Stimulated activated CD8-positive, alpha-beta memory T cell treated with anti-CD3 and anti-CD28 coated beads, Interleukin-4, amount 100 ng/mL, for 1 hour (primary cell): ENCODE measurements at places on chromosomes 4 and X.

DNA sequence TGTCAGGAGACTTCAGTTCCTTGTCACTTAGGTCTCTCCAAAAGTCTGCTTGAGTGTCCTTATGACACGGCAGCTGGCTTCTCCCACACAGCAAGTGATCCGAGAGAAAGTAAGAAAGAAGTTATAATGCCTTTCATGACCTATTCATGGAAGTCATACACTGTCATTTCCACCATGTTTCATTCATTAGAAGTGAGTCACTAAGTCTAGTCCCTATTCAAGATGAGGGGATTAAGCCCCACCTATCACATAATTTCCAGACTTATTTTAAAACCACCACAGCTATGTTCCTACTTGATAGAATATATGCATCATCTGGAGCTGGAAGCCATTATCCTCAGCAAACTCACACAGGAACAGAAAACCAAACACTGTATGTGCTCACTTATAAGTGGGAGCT lies 25.2 kb upstream of the COL25A1 start:
- no peak for DNase-seq

DNA sequence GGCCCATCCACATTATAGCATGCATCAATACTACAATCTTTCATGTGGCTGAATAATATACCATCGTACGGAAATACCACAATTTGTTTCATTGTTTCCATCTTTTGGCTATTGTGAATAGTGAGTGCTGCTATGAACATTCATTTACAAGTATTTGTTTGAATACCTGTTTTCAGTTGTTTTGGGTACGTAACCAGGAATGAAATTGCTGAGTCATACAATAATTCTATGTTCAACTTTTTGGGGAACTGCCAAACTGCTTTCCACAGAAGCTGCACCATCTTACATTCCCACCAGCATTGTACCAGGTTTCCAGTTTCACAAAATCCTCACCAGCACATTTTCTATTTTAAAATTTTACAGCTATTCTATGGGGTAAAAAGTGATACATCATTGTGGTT lies 28.5 kb upstream of the MANBA start:
- no peak for DNase-seq

DNA sequence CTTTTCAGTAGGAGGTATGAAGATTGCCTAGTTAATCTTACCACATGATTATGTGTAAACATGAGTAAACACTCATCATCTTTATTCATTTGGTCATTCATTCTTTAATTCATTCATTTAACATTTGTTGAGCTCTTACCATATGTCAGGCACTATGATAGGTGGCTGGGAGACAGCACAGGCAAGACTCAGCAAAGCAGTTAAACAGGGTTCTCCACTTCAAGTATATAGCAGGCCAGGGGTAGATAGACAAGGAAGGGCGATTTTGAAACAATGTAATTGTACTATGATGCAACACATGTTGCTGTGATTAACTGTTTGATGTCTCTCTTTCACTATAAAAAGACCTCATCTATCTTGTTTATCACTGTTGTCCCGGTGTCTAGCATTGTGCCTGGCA lies 84.3 kb upstream of the GPR101 start:
- DNase-seq, result no peak

DNA sequence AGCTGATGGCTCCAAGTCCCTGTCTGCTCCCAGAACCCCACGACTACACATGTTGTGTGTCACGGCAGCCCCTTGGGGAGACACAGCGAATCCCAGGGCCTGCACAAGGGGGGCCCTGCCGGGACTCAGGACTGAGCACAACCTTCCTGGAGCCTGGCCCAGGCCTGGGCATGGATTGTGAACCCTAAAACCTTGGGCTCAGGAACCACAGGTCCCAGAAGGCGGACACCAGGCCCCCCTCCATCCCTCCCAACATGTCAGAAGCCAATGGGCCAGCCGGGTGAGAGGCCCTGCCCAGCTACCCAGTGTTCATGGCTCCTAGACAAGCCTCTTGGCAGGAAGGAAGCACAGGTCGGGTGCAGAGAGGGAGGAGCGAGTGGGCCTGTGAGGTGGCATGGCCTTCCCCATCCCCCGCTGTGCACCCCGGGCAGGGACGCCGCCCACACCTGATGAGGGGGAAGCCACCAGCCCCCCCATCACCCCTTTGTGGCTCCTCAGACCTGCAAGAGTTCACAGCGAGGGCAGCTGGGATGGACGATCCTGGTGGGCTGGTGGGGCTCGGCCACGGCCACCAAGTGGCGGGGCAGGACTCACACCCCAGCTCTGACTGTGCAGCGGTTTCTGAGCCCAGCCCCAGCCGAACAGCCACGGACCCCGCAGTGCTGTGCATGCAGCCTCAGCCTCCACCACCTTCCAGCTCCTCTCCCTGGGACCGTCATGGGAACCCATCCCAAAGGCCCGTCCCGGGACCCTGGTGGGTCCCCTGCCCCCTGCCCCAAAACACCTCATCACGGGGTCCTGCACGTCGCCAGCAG lies 3.7 kb downstream of the PDE6B start:
- DNase-seq, result no peak

DNA sequence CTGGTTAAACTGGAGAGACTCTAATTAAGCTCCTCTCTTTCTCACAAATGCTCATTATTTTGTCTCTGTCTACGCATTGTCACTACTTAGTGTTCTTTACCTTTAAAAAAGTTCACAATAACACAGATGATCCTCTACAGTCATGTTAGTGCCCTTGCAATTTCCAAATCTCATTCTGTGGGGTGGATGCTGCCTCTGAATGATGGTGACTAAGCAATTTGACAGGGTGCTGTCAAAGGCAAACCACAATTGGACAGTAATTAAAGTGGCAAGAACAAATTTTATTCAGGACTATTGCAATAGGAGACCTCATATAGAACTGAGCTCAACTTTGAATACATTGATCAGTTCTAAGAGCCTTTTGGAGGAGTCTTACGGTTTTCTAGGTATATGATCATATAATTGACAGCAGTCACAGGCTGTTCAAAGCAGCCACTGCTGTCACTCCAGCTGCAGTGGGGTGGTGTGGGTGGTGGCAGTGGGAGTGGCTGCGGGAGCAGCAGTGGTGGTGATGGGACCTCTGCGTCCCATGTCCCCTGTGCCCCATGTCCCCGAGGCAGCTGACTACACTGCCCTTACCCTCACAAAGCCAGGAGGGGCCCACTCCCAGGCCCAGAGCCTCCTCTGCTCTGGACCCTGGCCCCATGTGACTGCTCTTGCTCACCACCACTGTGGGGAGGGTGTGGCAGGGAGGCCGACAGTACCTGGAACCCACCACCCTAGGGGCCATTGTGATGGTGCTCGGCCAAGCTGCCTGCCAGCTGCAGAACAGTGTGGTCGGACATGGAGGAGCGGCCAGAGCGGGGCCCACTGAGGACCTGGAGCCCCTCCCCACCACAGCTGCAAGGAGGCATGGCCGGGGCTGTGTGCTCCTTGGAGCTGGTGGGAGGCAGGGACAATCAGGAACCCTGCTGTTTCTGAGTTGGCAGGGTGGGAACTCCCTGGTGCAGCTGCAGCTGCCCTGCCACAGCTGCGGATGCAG lies 30.4 kb upstream of the PAGE1 start:
- no peak for DNase-seq

DNA sequence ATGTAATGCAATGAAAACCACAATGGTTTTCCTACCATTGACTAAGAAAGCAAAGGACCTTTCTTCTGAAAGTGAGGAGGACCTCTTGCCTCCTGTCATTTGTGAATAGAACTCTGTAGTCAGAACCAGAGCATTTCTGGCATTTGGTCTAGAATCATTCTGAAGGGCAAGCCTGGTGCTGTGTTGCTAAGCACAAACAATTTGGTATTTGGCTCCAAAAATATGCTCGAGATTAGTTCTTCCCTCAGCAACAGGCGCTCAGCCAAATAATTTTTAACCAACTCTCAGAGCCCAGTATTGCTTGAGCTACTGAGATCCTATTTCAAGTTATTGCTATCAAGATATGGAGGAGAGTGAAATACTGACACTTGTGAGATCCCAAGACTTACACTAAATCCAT lies 71.0 kb downstream of the SNCA start:
- no peak for DNase-seq

GRCh38 chr4:181776264-181777054 lies 466.7 kb upstream of the TENM3 start:
- DNase-seq, result no peak

DNA sequence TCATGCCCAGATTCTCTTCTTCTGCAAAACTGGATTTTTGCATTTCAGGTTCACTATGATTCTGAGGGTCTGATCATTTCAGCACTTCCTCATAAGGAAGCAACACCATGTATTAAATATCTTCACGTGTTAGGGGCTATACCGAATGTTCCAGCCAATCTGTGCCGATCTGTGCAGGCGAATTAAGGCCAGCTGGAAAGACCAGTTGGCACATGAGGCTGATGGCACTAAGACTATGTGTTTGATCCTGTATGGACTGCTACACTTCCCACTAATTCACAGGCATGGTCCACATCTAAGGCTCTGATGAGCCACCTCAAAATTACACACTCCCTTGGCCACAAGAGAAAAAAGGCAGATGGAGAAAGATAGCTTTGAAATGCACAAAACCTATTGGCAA lies 28.8 kb downstream of the KDR start:
- no peak for DNase-seq

DNA sequence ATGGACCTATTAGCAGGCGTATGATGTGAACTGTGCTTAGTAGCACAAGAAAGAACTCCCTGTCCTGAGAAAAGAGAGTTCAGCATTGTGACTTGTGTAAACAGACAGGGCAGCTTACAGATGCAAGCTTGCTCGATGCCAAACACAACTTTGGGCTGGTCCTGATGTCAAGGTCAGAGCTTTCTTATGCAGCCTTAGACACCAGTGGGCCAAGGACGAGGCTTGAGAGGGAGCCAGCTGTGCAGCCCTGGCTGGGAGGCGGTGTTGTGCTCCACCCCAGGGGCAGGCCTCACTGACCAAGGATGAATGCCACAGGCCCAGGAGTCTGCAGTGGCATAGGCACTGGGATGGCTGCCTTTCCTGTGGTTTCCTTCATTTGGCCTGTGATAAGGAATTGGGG lies 35.4 kb downstream of the JADE1 start:
- DNase-seq, result no peak

- DNase-seq, result no peak
Measured at GRCh38 chr4:128006592-128006991, 41.4 kb downstream of the ABHD18 start.

DNA sequence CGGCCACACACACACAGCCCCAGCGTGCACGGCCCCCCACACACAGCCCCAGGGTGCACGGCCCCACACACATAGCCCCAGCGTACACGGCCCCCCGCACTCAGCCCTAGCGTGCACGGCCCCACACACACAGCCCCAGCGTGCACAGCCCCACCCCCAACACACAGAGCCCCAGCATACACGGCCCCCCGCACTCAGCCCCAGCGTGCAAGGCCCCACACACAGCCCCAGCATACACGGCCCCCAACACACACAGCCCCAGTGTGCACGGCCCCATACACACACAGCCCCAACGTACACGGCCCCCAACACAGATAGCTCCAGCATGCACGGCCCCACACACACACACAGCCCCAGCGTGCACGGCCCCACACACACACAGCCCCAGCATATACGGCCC lies 17.6 kb downstream of the GAK start:
- DNase-seq, result no peak

DNA sequence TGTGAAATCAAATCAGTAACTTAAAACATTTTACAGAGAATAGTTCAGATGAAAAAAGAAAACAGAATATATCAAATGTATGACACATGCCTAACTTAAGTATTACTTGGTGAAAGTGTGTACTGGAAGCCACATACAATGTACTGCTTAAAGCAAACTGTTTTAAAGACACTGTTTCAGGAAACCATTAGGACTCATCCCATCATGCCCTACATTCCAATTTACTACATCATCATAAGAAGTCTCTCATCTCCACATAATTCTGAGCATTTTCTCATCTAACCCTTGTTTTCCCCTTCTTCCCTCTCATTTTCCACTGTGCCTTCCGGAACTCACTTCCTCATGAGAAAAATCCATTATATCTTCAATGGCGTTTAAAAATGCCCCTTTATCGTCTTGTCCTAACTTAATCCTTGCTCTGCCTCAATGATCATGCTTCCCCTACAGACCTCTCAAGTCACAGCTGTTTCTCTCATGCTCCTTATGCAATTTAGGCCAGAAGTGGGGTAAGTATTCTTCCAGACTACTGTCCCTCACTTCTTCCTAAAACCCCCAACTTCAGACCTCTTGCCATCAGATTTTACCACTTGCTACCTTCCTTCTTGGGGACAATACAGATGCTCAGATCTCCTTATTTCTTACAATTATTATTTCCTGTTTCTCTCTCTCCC lies 26.8 kb upstream of the FGF5 start:
- no peak for DNase-seq

- DNase-seq, result no peak
Measured at GRCh38 chr4:44961001-44961755, 234.8 kb upstream of the GNPDA2 start.

DNA sequence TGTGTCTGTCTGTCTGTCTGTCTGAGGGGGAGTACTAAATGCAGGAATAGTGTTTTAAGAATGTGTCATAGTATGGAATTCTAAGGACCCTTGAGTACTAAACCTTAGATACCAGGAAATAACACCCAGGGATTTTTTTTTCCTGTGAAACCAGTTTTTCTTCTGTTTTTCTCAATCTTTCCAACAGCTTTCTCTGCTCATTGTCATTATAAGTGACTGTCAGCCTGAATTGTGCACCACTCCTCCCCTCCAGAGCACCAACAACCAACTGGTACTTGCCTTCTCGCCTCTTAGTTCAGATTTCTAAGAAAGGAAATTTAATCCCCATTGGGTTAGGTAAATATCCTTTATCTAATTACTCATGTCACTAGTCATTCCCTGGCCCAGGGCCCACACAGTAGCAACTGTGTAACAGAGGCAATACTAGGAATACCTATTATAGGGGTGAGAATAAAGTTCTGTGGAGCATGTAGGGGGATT lies 320.6 kb downstream of the ADGRL3 start:
- DNase-seq, result no peak

DNA sequence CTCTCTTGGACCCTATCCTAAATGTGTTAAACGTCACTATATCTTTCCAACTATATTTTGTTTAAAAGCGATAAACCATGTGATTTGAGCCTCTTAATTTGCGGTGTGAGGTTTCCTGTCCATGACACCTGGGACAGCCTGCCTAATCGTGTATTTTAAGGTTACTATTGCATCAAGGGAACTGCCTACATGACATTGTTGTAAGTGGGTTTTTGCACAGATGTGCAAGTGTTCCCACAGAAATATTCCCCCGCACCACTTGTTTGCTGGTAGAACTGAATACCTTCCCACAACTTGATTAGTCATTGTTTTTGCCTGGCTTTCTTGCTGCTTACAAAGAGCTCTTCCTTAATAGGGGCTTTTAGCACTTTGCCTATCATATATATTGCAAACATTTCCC lies 5.1 kb upstream of the FAM184B start:
- DNase-seq, result no peak

- no peak for DNase-seq
Measured at GRCh38 chr4:7821245-7822136, 118.2 kb downstream of the AFAP1 start.

DNA sequence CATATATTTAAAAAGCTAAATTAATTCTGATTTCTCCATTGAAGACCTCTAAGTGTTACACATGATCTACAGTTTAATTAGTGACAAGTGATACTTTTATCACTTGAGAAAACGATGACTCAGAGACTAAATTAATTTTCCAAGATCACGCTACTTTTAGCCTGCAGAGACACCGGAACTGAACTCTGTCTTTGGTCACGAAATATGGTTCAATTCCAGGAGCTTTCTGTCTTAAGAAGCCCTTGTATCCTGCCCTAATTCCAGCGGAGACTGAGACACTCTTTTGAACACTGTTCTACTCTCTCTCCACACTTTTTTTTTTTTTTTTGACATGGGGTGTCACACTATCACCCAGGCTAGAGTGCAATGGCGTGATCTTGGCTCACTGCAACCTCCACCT lies 63.6 kb downstream of the IRF2 start:
- no peak for DNase-seq
